Effector memory CD8-positive, alpha-beta T cell (primary cell): ENCODE measurements at places on chromosomes 6 and 20.
A peak's percentile ranks its signal among the peaks of the same experiment; 100 is the strongest.

- DNase-seq, result no peak
These were observed 244.1 kb upstream of the TBX18 start for GRCh38 chr6:85008296-85009009.

GRCh38 chr20:37961066-37961465 is 58.1 kb downstream of the VSTM2L start:
- no peak for DNase-seq

GRCh38 chr20:10250902-10251301 is 32.3 kb downstream of the SNAP25 start:
- DNase-seq, result no peak

- DNase-seq, result no peak
These were observed 86.8 kb downstream of the ARHGAP18 start for GRCh38 chr6:129623008-129623732.

DNA sequence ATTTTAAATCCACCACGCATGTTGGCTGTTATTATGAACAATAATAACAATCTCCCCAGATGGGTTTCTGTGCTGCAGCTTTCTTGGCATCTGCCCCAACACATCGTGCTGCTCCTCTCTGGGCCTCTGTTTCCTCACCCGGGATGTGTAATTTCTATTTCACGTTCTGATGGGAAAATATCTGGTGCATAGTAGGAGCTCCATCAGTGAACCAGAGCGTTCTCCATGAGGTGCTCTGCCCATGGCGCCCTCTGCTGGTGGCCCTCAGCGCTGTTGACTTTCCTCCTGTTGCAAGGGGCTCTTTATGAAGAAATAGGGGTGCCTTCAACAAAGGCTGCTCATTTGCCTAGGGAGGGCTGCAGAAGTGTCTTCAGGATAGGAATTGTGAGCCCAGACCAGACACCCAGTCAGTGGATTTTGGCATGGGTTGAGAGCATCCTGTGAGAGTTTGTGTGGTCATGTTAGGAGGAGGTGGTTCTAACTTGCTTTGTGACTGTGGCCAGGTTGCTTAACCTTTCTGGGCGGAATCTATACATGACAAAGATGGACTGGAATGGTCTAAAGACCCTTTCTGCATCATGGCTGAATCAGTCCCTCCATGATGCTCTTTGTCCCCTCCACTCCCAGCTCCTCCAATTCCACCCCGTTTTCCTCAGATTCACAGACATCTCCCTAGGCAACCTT is 8.1 kb downstream of the SCRT2 start:
- peak; percentile 52 for DNase-seq

GRCh38 chr20:6418732-6419131 is 295.9 kb upstream of the FERMT1 start:
- DNase-seq, result no peak
